ENCODE measurements at places on chromosomes 5 and 9.
A peak's percentile ranks its signal among the peaks of the same experiment; 100 is the strongest.

DNA sequence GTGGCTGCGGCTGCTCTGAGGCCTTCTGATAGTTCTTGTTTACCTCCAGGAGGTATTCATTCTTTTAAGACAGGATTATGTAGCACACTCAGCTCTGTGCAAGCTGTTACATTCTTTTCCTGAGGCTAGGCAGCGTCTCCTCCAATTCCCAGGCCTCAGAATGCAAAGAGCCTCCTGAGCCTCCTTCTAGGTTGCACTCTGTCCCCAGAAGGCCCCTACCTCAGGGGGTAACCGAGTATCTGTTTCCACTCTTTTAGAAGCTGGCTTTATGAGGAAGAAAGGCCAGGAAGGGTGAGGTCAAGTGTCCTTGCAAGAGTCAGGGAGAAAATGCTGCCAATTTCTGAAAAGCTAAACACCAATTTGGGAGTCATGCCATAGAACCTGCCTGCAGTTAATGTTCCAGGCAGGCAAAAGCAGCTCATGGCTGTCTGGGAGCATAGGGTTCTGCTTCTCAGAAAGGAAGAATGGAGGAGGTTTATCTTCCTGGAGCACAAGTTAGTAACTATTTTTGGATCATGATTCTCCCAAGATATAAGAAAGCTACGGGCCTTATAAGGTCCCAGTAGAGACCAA is 178.9 kb downstream of the SEMA6A start:
- no peak for DNase-seq

DNA sequence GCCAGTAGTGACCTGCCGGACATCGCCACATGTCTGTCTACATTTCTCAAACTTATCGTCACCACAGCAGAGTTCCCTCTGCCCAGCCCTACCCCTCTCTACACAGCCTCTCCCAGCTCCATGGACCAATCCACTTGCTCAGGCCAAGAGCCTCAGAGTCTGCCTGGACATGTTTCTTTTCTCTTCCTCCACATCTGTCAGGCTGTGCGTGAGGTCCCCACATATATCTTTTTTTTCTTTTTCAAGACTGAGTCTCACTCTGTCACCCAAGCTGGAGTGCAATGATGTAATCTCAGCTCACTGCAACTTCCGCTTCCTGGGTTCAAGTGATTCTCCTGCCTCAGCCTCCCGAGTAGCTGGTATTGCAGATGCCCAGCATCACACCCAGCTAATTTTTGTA is 62.7 kb upstream of the GGTA1 start:
- no peak for DNase-seq

DNA sequence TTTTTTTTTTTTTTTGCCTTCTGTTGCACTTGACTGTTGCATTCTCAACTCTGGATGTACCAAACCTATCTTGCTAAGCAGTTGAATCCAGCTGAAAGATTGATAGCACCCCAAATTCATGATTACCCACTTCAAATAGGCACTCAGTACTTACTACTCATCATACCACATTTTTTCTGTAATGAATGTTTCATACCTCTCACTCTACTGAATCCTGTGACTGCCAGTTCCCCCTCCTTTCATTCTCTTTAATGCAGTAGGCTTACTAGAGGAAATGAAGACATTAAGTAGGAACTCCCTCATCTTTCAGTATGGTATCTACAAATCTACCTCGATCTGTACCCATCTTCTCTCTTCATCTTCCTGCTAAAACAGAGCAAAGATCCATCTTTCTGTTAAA is 6.8 kb downstream of the INVS start:
- no peak for DNase-seq

DNA sequence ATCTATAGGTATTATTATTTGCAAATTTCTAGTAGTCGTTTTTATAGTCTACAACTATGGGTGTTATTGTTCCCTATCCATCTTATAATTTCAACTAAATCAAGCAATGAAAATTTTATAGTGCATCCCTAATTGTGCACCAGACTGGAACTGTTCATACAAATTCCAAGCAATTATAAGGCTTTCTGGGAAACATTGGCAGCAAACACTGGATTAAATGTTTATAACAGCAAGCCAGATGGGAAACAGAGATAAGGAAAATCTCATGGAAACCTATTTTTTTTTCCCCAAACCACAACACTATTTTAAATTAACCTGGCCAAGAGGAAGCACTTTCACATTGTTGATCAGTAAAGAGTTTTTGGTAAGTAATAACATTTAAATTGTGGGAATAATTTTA is 524.3 kb downstream of the RASEF start:
- DNase-seq, result no peak

DNA sequence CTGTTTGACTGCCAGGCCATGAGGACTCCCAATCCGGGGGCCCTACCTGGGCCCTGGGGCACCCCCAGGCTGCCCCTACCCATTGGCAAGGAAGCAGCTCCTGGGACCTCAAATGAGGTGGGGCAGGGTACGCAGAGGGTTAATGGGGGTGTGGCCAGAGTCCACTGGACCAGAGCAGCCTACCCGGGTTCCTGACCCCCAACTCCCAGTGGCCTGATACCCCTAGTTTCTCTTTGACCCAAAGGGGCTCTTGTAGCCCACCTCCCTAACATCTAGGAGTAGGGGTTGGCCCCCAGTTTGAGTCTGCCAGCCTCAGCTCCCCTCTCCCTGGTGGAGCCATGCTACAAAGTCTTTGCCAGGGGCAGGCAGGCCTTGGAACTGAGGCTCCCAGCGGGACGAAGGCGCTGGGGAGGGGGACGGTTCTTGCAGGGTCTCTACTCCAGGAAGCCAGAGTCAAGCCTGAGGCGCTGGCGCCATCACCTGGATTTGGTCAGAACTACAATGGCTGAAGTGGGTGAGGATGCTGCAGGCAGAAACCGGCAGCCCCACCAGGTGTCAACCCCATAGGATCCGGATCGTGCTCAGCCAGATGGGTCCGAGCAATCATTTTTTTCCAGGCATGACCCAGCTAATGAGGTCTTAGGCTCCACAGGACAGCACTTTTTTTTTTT is 8.4 kb upstream of the CERCAM start:
- peak; percentile 48 for DNase-seq

DNA sequence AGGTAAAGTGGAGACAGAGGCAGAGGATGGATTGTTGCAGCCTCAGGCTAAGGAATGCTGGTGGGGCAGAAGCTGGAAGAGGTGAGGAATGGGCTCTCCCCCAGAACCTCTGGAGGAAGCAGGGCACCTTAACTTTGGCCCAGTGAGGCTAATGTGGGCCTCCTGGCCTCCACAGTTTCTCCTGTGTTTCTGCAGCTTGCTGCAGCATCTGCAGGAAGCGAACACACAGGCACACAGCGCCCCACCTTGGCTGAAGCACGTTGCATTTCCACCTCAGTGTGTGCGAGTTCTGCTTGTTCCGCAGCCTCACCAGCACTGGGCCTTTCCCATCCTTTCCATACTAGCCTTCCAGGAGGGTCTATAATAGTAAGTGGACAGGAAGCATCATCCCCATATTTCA is 27.2 kb upstream of the ASS1 start:
- DNase-seq, result no peak
